ENCODE measurements at places on chromosomes 7 and 10.

DNA sequence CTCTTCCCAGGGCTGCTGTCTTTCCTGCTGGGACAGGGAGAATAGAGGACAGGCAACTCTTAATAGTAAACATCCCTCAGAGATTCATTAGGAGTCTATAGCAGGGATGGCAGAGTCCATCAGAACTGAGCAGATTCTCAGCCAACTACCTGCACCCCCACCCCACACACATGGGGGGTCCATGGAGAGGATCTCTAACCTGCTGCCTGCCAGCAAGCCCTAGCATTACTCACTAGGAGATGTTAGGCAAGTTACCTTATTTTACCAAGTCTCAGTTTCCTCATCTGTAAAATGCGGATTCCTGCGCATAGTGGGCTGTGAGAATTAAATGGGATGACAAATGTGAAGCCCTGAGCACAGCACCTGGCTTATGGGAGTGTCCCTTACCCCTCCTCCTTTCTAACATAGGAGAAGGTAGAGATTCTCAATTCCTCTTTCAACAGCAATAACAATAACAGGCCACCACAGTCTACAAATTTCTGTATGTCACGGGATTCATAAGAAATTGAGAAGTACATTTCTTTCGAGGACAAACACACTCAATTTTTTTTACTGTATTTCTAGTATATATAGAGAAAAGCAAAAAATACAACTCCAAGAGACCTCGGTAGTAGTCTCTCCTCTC is 23.8 kb upstream of the WDR11 start:
- no peak for DNase-seq

DNA sequence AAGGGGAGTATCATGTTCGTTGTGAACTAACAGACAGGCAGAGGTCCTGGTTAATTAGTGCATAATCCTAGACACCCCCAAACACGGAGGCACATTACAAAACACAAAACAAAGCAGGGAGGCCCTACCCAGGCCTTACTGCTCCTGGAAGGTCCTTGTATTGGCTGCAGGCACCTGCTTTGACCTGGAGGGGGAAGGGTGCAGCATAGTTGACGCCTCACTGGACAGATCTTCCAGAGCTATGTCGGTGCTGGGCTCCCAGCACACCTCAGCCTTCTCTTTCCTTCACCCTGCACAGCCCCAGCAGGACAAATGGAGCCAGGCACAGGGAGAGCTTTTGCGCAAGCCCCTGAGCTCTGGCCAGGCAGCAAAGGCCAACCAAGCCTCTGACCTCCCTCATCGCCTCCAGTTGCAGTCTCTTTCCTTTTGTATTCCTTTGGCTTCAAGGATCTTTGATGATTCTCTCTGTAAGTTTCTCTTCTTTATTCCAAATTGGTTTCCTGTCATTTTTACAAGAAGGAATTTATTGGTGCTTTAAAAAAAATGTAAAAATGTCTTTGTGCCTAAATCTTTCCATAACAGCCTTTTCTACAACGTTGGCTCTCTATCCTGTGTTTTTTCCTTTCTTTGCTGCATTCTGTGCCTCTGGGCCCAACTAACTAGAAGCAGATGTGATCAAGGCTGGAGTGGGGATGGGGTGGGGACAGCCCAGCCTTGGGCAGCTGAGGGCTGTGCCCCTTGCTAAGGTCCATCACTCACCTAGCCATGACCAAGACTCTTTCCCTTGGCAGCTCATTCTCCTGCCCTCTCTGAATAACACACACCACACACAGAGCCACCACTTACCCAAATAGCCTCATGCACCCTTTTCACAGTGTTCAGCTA is 317.1 kb upstream of the NPVF start:
- DNase-seq, result no peak

DNA sequence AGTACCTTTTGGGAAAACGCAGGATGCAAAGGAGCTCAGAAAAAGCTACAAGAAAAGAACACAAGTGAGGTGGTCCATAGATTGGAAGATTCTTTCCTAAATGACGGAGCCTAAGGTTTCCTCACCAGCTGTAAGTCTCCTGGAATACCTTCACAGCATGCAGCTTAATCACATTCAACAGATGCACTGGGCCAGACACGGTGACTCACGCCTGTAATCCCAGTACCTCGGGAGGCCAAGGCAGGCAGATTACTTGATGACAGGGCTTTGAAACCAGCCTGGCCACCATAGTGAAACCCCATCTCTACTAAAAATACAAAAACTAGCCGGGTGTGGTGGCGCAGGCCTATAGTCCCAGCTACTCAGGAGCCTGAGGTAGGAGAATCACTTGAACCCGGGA is 228.7 kb downstream of the FRMD4A start:
- no peak for DNase-seq

- no peak for DNase-seq
Measured at GRCh38 chr10:119501690-119502089, 40.8 kb downstream of the RGS10 start.

- DNase-seq, result no peak
Measured at GRCh38 chr7:120729245-120729644, 128.7 kb downstream of the TSPAN12 start.

DNA sequence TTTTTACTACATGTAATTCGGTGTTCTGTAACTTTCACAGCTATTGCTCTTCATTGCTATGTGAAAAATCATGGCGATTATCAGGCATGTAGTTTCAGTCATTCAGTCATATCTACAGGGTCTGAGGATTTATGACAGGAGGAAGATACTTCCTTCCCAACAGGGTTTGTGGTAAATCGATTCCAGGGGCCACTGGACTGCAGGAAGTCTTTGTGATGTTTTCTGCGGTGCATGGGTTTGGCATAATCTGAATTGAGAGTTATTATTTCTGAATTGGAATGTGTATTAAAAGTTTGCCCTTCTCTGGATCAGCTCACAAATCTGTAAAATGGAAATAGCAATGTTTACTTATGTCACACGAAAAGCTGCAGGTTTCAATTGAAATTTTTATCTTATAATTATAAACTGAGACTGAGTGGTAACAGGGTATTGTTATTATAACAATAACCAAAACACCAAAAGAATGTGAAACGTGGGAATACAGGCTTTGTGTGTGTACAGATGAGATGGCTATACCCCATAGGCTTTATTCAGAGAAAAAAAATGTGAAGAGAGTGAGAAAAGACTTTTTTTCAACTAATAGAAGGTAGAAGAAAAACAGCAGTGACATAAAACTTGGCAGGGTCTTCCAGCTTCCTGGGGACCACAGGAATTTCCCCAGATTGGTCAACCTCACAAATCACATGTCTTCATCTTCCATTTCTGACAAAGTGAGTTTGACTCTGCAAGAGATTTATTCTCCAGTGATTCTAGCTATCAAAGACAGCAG is 307.7 kb upstream of the NFE2L3 start:
- no peak for DNase-seq

Measured in GM12892 (cell line).